NCI-H510A (cell line): ENCODE measurements at places on chromosomes 12 and 14.

DNA sequence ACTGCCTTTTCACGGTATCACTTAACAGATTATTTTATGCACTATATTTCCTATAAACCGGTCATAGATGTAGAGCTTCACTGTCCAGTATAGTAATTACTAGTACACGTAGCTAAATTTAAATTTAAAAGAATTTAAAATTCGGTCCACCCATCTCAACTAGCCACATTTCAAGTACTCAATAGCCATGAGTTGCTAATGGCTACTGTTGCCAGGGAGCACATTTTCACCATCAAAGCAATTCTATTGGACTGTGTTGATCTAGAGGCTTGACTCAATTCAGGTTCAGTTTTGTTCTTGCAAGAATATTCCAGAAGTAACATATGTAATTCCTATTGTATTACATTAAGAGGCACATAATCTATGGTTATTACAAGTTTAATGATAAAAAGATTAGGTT lies 20.0 kb downstream of the TMED8 start:
- no peak for DNase-seq

GRCh38 chr14:34324363-34324795 lies 137.7 kb downstream of the SPTSSA start:
- DNase-seq = no peak

DNA sequence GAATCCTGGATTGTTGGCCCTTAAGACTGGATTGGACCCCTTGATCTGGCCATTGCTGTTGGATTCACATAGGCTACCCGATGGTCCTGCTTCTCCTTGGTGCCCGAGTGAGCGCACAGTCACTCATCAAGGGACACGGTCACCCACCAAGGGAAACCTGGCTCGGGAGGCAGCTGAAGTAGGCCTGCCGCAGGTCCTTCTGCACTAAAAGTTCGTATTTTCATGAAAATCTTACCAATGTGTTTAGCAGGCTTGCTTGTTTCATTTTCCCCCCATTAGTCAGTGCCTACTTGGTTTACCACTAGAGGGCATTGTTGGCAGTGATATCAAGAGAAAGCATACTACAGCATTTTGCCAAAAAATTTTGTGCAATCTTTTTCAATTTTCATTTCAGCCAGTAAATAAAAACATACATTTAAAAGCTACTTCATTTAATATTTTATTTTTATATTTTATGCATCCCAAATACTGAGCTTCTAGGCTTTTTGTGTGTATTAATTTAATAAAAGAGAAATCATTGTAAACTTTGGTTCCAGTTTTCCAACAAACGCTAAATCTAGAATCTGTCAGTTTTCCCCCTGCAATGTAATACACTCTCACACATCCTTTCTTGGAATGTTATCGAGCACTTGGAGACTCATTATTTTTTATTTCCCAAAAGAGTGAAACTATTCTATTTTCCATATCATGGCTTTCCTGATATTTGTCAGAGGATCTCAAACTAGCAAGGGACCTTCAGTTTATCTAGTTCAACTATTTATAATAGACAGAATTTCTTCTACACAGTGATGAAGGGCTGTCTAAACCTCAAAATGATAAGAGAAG lies 116.7 kb downstream of the LMNTD1 start:
- peak; percentile 37 for DNase-seq

DNA sequence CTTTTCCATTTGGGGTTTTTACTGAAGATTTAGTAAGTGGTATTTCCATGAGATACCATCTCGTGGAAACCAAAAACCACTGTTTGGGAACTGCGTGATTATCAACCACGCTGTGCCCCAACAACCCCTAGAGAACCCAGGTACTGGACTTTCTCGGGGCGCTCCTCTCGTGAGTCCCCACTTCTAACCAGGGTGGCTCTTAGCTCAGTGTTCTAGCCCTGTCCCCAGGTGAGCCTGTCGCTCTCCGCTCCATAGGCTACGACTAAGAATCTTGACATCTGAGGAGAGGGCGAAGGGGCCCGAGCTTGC lies 686 bp downstream of the MCRS1 start:
- no peak for DNase-seq

GRCh38 chr14:68632054-68632895 lies 160.6 kb downstream of the ZFP36L1 start:
- DNase-seq = no peak

DNA sequence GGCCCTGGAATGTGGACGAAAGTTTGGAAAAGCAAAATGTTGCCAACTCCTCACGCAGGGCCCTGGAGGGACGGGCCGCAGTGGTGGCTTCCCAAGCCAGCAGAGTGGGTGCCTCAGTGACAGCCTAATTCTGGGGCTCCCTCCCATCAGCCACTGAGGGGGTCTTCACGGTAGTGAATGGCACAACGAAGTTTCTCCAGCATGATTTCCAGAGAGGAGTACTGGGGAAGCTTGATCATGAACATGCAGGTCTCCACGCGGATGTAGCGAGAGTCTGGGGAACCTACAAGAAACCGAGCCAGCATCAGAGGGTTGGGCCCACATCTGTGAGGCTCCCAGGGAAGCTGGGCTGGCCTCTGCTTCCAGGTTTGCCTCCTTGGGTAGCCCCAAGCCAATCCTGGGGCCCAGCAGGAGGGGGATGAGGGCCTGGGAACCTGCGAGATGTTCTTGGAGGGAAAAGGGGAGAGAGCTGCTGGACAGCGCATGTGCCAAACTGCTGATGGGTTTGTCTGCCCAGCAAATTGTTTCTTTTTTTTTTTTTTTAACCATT lies 37.0 kb downstream of the TRAFD1 start:
- no peak for DNase-seq

GRCh38 chr14:86321151-86321550 lies 791.2 kb downstream of the FLRT2 start:
- DNase-seq = no peak

DNA sequence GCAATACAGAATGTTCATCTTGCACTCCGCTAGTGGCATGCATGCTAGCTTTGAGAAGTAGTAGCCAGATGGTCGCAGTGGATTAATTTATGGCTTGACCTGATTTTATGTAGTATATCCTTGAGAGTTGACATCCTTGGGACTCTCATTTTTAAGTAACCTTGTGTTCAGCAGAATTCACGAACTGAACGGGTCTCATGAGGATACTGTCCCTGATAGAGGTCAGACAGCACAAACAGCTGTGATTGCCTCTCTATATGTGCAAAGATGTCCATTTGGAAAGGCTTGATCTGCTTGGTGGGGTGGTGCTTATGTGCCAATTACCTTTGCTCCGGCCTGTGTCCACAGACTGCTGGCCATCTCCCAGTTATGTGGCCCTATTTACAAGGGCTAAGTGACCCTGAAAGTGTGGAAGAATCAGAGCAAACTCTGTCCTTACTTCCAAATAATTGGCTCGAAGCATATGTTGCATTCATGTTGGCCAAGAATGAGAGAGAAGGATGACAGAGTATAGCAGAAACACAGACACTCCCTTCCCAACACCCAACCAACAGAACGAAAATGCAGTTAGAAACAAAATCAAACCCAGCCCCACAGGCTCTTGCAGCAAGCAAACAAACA lies 167.1 kb downstream of the CRADD start:
- DNase-seq = no peak

GRCh38 chr14:76918256-76918781 lies 92.1 kb downstream of the LRRC74A start:
- DNase-seq = no peak

GRCh38 chr12:104172570-104172947 lies 34.5 kb upstream of the NFYB start:
- DNase-seq = no peak

- no peak for DNase-seq
These were observed 15.2 kb downstream of the ADCY6 start for GRCh38 chr12:48773686-48774085.

DNA sequence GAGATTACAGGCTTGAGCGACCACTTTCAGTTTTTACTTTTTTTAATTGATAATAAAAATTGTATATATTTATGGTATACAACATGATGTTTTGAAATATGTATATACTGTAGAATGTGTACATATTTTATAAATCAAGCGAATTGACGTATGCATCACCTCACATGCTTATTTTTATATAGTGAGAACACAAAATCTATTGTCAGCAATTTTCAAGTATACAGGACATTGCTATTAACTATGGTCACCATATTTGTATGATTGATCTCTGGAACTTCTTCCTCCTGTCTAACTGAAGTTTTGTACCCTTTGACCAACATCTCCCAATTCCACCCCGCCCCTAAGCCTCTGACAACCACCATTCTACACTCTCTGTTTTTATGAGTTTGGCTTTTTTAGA lies 56.3 kb upstream of the KICS2 start:
- no peak for DNase-seq

- DNase-seq = peak; percentile 13
These were observed 412.4 kb downstream of the PCNX1 start for GRCh38 chr14:71319666-71320065.

GRCh38 chr12:81874166-81874565 lies 115.0 kb upstream of the PPFIA2 start:
- no peak for DNase-seq

- DNase-seq = no peak
These were observed 882.4 kb downstream of the DIO2 start for GRCh38 chr14:79328863-79329262.

DNA sequence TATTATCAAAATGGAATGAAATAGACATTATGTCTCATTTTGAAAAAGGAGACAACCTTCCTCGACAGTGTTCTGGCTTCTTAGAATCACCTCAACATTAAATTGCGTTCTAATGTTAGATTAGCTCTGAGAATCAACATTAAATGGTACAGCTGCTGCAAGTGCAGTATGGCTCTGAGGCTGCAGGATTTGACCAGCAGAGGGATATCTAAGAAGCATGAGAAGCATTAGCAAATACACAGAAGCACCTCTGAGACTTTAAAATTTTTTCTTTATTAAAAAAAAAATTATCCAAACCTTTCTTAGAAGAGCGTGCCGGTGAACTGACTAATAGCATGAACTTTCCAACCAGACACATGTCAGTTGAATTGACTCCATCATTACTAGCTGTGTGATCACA lies 253.4 kb upstream of the LRIG3 start:
- DNase-seq = no peak

GRCh38 chr14:96624661-96625425 lies 122.7 kb downstream of the PAPOLA start:
- no peak for DNase-seq

GRCh38 chr12:79842630-79843029 lies 92.3 kb downstream of the PPP1R12A start:
- DNase-seq = no peak

DNA sequence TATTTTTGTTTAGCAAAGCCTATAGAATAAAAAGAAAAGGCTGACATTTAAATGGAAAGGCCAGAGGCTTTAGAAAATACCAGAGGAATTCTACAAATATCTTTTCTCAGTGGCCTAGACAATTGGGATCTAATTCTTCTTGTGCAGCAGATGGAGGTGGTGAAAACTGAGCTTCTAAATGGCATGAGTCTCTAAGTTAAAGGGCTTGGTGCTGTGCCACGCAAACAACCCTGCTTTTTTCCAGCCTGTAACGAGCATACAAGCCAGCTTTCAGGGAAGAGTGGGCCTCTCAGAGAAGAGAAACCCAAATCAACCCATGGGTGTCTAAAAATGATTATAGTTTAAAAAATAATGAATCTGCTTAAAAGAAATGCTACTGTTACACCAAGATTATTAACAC lies 237.9 kb upstream of the NAV3 start:
- no peak for DNase-seq

DNA sequence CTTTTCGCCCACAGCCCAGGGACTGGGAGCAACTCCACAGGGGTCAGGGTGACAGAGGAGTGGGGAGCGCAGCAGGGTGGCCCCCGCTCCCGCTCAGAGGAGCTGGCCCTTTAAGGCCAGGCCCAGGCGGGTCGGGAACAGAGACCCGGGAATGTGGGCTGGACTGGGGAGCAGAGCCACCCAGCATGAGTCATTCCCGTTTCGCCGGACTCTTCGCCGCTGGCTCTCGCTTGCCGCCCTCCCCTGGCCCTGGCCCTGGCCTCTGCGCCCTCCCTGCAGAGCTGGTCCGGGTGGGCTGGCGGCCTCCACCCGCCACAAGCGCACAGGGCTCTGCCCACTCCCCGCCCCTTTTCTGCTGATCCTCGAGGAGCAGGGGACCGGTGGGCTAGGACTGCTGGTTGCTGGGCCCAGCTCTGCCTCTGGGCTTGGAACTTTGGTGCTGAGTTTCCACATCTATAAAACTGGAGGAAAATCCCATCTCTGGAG lies 92.8 kb downstream of the NINJ2 start:
- DNase-seq = no peak

- no peak for DNase-seq
These were observed 539.7 kb downstream of the AACS start for GRCh38 chr12:125604976-125605375.

GRCh38 chr12:120639771-120640721 lies at the start of gene CABP1:
Gene CABP1, plus strand, starts transcription at chr12:120640626. Its CDS starts 60 bp downstream, at chr12:120640686.
- DNase-seq = peak; percentile 54

DNA sequence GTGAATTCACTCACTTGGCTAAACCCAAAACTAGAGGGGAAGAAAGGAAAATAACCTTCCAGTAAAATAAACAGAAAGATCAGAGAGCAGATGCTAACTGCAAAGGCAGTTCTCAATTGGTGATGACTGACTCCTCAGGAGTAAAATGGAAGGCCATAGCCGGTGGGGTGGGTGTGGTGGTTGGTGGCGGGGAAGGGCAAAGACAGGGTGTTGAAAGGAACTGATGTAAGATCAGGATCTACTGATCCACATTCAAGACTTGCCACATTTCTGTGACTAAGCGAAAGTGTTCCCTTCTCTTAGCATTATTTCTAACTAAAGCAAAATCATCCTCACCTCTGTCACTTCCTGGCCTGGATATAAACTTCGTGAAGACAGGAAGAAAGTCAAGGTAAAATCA lies 26.3 kb upstream of the TC2N start:
- no peak for DNase-seq

- no peak for DNase-seq
These were observed 186.7 kb upstream of the SLC38A2 start for GRCh38 chr12:46559311-46559710.

DNA sequence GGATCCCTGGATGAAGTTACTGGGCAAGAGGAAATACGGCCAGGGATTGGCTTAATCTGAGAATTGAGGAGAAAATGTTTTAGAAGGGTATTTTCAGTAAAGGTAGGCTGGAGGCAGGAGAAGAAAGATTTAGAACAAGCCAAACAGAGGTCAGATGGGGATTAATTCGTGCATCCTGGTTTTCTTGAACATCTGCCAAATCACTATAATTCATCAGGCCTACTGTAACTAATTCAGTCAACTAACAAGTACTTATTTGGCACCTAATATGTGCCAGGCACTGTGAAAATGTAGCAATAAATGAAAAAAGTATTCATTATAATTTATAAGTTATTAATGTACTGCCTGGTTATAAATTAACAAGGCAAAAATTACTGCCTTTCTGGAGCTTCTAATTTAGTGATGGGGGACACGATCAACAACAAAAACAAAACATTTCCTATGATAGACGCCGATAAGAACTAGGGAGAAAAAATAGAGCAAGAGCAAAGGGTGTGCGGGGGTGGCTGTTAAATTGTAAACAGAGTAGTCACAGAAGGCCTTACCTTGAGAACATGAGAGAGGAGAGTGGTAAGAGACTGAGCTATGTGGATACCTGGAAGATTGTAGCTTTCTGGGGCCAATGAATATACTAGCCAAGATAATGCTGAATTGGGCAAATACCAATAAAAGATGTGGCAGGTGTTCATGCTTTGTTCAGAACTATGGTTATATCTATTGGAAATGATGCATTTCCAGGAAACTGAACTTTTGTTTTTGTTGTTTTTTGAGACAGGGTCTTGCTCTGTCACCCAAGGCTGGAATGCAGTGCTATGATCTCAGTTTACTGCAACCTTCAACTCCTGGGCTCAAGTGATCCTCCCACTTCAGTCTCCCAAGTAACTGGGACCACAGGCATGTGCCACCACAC lies 34.0 kb downstream of the DUSP16 start:
- no peak for DNase-seq
